ENCODE measurements at places on chromosomes 1 and 21.

GRCh38 chr1:228833911-228834688 lies 98.8 kb downstream of the RHOU start:
- no peak for DNase-seq

GRCh38 chr21:14842601-14843000 lies 222.2 kb downstream of the NRIP1 start:
- DNase-seq: no peak

DNA sequence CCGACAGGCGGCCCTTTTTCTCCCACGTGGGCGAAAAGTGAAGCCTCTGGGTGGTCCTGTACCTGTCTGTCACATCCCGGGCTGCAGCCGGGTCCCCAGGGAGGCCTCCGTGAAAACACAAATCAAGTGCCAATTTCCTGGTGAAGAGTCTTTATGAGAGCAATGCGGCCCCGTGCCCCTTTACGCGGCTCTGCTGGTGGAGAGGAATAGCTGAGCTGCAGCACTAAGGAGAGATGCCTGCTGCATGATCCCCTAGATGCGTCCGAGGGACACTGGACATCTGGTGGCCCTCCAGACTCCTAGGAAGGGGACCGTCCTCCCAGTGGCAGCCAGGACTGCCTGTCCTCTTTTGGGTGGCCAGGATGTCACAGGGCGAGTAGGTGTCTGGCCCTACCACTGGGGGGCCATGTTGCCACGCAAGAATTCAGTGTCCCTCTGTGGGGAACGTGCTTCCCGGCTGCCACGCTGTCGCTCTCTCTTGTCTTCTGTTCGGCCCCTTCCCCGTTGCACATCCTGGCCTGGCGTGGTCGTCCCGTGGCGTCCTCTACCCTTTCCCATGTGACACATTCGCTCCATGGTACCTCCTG lies 38.7 kb downstream of the COL18A1 start:
- DNase-seq: peak; percentile 30

DNA sequence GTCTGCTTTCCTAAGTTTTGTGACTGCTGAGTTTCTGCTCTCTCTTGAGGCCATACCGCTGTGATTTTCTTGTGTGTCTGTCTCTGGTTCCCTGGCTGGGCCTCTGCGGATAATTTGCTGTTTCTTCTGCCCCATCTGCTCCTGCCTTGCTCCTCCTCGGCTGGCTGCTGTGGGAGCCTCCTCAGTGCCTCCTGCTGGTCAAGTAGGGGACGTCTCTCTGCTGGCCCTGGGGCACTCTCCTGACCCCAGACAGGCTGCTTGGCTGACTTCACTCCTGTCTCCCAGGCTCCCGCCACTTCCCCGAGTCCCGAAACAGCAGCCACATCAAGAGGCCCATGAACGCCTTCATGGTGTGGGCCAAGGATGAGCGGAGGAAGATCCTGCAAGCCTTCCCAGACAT lies 28.5 kb downstream of the ETNK2 start:
- DNase-seq: peak; percentile 53
